ENCODE measurements at places on chromosomes 6 and 20.

- no peak for DNase-seq
These were observed 18.6 kb downstream of the RBM38 start for GRCh38 chr20:57409672-57410397.

DNA sequence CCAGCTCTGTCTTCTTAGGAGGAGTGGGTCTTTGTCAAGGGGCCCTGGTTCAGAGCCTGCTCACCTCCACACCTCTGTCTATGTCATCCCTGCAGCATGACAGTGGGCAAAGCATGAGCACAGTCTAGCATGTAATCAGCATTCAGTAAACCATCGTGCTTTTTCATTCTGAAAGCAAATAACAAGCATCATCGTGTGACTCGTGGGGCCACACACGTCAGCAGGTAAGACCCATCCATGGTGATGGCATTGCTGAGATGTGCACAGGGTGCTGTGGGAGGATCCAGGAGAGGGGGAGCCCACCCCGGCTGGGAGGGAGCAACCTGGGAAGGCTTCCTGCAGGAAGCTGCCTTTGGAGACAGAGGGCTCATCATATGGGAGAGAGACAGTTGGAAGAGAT, 106.7 kb downstream of the TMEM242 start:
- no peak for DNase-seq

GRCh38 chr20:7196481-7196880, 429.0 kb downstream of the BMP2 start:
- no peak for DNase-seq

DNA sequence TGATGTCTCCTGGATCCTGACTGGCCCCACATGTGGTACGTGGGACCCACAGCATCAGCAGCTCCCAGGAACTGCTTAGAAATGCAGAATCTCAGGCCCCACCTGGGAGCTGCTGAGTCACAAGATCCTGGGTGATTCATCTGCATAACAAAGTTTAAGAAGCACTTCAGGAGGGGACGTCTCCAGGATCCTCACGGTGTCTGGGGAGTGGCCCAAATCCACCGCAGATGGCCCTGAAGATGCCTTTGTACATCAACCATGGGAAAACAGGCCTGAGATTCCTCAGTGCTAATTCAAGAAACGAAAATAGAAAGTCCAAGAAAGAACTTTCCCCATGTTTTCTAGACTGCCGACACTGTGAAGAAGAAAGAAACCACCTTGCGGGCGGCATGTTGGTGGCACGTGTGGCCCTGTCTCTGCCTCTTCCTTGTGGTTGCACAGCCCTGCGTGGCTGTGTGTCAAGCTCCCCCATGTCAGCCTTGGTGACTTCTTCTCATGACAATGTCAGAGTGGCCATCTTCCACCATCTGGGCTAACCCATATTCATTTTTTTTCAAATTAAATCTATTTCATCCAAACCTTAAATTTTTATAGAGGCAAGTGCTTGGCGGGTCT, 26.1 kb downstream of the RRBP1 start:
- no peak for DNase-seq

DNA sequence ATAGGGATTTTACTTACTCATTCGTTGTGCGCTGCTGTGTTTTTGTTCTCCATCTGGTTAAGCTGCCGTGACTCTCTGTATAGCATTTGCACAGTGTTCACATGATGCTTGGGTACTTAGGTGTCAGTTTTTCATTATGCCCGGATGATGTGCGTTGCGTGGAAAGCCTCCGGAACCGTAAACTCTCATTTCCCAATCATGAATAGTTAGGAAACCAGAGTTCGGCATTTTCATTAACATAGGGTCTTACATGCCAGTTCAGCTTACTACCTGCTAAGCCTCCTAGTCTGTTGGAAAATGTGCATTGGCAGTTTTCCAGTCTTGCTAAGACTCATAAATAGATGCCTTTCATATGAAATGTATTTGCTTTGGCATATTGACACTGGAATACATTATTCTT, 483.4 kb upstream of the FLRT3 start:
- no peak for DNase-seq

Measured in stimulated activated naive CD4-positive, alpha-beta T cell (primary cell).